Fibroblast of the conjunctiva (primary cell): ENCODE measurements at places on chromosomes 16 and 17.
A peak's percentile ranks its signal among the peaks of the same experiment; 100 is the strongest.

DNA sequence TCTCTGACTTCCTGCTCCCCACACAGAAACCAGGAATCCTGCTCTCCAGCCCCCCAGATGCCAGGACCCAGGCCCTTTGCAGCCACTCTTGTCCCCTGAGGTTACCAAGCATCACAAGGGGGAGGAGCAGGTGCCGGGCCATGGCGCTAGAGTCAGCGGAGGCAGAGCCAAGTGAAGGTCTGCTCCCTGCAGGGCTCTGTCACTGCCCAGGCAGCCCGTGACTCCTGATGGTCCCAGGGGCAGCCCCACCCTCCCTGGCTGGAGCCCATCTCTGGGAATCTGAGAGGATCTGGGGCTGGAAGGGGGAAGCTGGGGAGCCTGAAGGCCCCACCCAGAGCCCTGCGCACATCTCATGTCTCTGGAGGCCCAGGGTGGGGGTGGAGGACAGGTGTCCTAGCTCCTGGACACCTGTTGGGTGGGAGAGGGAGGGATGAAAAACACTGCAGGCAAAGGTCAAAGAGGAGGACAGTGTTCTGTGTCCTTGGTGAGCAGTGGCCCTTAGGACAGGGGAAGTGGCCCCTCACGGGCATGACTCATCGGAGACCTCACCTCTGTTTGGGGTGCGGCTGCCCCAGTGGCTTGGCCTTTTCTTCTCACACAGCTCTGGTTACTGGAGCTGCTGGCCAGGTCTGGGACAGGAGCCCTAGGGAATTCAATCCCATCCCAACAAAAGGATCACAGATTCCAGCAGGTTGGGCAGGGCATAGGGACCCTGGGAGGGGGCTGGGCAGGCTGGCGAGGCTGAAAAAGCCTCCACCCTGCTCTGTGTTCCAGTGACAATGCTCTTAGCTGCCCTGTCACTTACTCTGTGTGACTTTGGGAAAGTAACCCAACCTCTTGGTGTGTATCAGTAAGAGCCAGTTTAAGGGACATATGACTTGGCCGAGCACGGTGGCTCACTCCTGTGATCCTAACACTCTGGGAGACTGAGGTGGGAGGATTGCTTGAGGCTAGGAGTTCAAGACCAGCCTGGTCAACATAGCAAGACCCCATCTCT lies at the start of gene PRSS36:
TSS of gene PRSS36 (minus strand) at position 173 of the 997 bp plus-strand sequence. CDS start at position 142, 31 bp downstream.
- no peak for DNase-seq

- no peak for DNase-seq
These were observed 17.0 kb downstream of the PITPNA start for GRCh38 chr17:1545618-1546017.

DNA sequence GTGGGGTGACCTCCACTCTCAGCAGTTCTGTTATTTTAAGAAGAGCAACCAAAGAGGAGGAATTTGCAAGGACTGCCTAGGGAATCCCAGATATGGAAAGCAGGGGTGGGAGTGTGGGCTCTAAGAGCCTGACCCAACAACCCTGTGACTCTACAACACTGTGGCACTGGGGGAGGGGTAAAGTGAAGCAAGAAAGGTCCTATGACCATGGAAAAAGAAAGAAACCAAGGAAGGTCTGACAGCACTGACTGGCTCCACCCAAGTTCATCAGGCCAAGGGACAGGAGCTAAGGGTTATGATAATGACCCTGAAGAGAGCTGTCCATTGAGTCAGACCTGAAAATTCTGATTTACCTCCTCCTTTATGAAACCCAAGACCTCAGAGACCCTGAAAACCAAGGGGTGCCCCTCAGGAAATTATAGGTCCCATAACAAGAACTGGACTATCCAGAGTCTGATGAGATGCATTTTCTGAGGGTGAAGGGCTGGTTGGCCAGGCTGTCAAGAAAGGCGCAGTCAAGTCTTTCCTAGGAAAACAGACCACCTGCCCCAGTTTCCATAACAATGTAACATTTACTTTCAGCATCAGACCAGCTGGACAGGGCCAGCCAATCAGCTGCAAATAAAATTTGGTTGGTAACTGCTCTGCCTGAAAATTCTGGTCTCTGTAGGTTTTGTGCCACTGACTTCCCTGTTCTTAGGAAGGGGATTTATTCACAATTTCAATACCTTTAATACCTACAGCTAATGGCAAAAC lies 53.8 kb upstream of the MTMR4 start:
- DNase-seq, result no peak

DNA sequence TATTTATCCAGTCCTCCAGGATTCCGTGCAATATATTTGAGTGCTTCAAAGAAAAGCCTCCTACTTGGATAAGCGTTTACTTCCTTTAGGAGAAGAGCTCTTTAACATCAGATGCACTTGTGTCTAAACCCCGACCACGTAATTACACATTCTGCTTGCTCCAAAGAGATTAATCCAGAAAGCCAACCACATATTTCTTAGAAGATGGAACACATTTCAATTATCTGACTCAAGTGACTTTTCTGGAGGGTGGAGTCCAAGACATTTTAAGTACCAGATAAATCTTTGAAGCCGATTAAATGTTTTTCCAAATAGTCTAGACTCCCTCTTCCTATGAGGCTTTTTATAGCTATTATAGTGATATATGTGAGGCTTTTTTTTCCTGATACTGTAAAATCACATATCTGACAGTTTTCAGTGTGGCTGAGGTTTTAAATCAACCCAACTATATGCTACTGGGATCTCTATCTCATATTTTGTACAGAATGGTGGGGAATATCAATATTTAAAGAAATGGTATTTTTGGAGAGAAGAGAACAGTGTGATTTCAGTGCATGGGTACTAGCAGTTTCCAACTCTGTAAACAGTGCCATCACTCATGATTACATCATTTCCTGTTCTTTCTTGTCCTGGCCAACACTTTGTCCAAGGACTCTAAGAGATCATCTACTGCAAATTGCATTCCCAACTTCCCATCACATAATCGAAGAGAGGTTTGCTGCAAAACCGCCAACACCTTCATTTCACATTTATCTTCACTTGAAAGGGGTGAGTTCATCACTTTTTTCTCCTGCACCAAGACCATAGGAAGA lies 192.4 kb upstream of the HSBP1 start:
- DNase-seq, result no peak

DNA sequence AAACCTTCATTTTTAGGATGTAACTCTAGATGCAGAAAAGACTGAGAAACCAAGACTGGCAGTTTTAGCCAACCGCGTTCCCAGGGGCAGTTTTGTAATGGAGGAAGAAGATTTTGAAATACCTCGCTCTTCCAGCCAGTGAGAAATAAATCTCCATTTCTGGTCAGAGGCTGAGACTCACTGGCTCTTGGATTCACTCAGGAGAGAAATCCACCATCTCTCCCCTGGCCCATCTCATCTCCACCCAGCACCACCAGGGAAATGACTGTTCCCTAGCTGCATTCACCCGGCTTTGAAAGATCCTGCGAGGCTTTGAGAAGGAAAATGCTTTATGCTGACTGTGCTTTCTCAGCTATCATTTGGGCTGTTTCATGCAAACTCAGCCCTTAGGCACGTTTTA lies 185.2 kb downstream of the SOX9 start:
- DNase-seq, result no peak

GRCh38 chr17:17180741-17181525 lies 25.2 kb downstream of the PLD6 start:
- DNase-seq, result no peak

DNA sequence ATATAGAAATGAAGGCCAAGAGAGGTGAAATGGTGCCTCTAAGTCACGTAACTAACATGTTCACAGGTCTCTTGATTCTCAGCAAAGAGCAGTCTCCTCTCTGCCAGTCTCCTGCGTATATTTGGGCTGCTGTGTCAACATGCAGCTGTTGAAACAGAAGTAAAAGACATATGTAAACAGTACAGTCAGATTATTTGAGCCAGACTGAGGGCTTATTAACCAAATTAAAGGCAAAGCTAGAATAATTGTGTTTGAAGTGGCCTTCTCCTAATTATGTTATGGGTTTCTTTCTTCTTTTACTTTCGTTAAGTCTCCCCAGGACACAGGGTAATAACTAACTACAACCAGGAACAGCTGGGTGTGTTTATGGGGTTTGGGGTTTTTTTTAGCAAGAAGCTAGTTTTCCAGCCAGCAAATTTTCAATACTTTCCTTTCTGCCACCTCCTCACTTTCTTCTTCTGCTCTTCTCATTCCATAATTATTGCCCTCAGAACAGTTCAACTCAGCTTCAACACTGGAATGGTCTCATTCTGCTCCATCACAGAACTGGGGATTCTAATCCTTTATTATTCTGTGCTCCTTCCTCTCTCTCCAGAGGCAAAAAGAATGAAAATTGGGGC lies 18.4 kb downstream of the G6PC1 start:
- no peak for DNase-seq

DNA sequence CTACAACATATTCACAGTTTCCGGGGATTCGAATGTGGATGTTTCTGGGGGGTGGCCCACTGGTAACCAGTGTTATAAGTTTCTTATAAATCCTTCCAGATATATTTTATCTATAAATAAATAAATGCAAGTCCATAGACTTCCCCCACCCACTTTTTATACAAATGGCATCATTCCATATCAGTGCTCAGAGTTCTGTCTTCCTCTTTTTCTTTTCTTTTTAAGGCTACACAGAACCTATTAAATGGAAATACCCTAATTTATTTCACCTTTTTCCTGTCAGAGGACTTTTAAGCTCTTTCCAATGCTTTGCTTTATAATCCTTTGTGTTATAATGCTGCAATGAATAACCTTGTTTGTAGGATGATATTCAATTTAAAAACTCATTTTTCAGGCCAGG lies 3.8 kb downstream of the LGALS9 start:
- DNase-seq, result no peak

DNA sequence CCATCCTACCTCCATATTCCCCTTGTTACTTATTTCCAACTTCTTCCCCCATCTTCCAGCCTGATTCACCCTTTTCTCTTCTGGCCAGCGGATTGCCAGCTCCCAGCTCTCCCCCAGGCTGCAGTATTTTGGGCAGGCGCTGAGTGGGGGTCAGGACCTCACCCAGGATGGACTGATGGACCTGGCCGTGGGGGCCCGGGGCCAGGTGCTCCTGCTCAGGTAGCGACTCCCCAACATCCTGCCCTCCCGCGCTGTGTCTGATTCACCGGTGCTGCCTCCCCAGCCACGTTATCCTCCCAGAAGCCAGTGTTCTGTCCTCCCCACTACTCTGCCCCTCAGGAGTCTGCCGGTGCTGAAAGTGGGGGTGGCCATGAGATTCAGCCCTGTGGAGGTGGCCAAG lies 15.4 kb downstream of the COX6A2 start:
- no peak for DNase-seq

DNA sequence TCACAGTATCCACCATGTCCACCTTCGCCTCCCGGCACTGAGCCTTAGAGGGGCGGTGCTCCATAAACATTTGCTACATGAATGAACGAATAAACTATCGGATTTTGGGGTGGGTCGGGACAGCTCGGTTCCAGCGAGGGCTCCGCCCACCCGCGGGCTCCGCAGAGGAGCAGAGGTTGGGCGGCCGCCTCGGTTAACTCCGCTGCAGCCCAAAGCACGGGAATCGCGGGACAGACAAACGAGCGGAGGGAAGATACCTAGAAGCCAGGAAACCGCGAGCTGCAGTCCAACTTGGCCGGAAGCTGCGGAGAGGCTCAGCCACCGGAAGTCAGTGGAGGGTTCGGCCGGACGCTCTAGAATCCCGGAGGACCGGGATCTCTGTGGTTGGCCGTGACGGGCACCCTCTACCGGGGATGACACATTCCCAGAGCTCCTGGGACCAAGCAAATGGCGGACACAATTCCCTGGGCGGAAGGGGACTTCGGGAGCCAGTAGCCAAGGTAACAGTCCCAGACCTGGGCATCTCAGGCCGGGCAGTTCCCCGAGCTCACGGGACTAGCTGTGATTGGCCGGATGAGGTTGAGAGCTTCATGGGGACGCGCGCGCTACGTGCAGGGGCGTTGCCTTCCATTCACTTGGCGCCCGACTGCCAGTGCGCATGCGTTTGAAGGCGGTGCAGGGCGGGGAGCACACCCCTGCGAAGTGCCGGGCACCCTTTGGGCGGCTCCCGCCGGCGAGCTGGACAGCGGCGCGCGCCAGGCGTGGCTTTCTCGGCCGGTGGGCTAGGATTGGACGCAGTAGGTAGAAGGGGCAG lies 489 bp upstream of the MAPK7 start:
- DNase-seq, result peak; percentile 99

DNA sequence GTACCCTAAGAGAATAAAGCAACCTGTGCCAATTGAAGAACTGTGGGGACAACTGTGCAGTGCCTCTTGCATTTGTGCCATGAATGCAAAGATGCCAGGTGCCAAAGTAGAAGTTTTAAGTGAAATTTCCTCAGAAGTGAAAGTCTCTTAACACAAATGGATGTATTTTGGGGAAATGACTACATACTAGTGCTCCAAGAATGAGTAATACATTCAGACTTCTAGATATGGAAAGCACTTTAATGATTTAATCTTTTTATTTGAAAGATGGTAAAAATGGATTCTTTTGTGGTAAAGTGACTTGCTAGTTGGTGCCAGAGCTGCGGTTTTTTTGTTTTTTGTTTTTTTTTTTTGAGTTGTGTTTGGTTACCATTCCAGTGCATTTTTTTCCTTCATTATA lies 15.0 kb downstream of the UTP18 start:
- DNase-seq, result no peak

DNA sequence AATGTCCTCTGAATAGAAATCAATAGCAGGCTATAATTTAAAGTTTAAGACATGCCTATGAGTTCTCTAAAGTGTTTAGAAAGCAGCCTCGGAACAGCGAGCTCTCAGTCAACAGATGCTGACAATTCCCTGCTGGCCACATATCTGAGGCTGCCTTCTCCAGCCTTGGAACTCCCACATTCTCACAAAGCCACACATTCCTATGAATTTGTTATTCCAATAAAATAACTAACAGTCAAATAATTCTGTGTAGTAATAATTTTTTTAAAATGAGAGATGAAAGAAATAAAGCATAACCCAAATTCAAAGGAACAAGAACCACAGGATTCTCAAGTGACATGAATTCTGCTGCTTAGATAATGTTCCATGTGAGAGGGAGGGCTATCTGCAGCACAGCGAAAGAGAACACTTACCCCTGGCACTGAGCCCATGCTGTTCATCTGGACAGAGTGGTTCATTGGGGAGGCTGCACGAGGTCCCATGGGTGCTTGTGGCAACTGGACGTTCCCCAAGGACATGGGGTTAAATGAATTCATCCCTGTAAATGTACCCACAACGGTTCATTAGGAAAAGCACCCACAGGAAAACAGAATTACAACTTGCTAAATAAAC lies 56.9 kb upstream of the TRAP1 start:
- no peak for DNase-seq
